CD4-positive, alpha-beta T cell treated with Interleukin-4 for 1 hour (primary cell): ENCODE measurements at places on chromosomes 1 and 21.

GRCh38 chr1:92944901-92945747, 16.1 kb downstream of the DIPK1A start:
- no peak for DNase-seq

- DNase-seq = peak; percentile 23
Measured at GRCh38 chr1:211738691-211739301, 63.4 kb upstream of the NEK2 start.

- peak; percentile 67 for DNase-seq
Measured at GRCh38 chr1:204992201-204992997, 50.6 kb upstream of the CNTN2 start.

GRCh38 chr1:13737398-13737797, 37.4 kb downstream of the PRDM2 start:
- DNase-seq = no peak

GRCh38 chr1:39500862-39501389, 9.5 kb downstream of the BMP8A start:
- DNase-seq = no peak

- DNase-seq = no peak
Measured at GRCh38 chr1:40268211-40268610, 10.2 kb downstream of the ZMPSTE24 start.

GRCh38 chr1:247218121-247218651, 37.7 kb upstream of the VN1R5 start:
- no peak for DNase-seq

DNA sequence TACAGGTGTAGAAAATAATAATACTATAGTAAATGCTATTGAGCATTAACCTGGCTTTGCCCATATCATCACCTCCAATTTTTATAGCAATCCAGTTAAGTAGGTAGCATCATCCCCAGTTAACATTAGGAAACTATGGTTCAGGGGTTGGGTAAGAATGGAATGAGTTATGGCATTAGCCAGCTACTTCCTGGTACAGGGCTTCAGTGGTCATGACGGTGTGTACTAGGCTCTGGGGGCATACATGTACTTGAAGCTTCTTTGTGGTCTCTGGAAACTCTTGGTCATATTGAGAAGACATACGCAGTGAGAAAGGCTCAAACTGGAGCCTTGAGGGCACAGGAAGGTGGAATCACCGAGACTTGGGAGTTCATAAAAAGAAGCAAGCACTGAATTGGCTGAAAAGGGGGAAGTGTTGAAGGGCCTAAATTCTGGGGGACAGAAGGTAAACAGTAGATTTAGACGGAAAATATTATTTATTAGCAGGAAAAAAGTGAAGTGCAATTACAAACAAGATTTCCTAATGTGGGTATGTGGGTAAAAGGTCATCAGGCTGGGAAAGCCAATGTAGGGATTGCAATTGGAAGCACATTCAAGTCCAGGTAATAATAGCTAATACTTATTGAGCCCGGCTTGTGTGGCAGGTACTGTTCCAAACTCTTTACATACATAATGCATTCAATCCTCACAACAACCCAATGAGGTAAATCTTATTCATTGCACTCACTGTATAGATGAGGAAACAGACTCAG, 114.2 kb upstream of the ATP1A1 start:
- DNase-seq = no peak

DNA sequence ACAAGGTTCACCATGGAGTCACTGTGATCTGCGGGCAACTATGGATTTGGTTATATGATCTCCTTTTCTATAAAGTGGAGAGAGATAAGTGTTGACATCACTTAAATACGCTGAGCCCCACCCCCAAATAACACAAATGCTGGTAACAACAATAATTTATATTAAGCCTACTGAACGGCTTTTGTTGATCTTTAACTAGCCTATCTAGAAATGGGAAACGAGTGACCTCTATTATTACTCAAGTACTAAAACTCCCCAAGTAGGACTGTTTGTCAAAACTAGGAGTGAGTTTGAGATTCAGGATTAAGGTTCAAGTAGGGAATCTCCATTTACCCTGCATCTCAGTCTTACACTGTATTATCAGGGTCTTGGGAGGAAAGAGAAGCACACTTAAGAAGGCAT, 52.2 kb downstream of the MAP3K7CL start:
- no peak for DNase-seq

DNA sequence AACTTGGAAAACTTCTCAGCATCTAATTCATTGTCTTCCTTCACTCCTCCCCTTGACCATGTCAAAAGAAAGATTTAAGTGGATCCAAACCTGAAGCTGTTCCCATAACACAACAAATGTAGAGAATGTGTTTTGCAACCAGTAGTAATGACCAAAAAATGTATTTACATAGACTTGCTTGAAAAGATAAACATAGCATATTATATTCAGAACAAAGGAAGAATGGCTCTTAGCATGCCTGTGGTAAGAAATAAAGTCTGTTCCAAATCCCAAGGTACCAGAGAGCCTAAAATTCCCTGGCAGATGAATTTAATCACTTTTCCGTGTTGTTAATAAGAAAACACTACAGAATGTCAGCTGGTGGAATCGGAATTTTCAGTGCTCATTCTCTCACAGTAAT, 36.8 kb downstream of the FMO3 start:
- no peak for DNase-seq

- DNase-seq = no peak
Measured at GRCh38 chr21:36073181-36073580, 3.4 kb downstream of the CBR1 start.

- no peak for DNase-seq
Measured at GRCh38 chr1:181985936-181986906, 75.3 kb downstream of the ZNF648 start.

DNA sequence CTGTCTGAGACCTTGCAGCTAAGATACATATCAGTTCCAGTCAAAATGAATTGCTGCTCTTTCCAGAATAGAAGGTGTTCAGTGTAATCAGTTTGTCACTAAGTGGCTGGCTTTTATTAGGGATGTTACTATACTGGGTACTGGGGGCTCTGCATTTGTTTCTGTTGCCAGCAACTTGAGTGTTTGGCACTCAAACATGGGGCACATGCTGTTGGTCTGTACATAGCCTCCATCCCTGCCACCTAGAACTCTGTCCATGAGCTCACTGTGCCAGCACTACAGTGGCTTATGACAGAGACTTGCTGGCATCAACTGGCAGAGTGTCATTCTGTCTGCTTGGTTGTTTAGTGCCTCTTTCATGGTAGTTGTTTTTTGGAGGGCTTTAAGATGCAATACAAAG, 45.1 kb downstream of the RGSL1 start:
- no peak for DNase-seq

- DNase-seq = no peak
Measured at GRCh38 chr1:168134132-168134531, 2.6 kb downstream of the GPR161 start.

GRCh38 chr1:41751804-41752513, 166.8 kb downstream of the HIVEP3 start:
- peak; percentile 72 for DNase-seq

GRCh38 chr1:198943484-198944187, 304.8 kb downstream of the PTPRC start:
- no peak for DNase-seq

DNA sequence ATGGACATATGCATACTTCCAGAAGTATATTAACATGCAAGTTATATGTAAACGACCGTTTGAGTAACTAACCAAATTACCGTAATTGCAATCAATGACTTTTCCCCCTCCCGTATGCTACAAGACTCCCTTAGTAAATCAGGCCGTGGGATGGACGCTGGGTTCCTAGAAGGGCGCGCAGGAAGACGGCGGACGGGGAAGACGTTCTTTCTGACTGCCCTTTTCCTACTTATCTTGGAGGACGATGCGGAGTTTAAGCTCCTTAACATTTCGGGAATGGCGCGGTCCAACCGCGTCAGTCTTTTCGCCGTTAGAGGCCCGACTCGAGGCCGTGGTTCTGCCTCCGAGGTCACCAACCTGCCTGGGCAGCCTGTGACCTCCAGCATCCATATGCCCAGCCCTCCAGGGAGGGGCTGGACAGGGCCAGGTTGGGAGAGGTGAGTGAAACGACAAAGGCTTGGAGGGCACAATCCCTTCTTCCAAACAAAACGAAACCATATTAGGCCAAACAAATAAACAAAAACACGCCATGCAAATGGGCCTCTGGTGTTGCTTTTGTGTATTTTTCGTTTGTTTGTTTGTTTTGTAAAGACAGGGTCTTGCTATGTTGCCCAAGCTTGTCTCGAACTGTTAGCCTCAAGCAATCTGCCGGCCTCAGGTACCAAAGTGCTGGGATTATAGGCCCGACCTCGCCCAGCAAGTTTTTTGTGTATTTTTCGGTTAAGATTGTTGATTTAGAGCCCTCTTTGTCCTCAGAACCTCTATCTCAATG, 873 bp upstream of the PI4KB start:
- no peak for DNase-seq

DNA sequence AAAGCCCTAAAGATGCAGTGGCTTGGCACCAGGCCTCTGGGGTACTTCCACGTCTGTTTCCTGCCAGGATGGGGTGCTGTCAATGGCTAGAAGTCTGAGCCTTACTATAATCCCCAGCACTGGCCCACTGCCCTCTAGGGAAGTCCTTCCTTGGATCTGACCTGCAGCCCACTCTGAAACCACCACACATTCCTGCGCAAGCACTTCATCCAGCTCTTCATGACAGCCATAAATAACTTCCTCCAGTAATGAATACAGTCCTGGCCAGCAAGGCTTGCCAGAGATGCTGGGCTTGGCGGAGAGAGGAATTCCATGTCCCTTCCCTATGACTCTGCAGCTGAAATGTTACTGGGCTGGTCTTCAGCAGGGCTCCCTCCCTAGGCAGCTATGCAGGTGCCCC, 32.6 kb downstream of the ALPL start:
- no peak for DNase-seq

- no peak for DNase-seq
Measured at GRCh38 chr1:17360272-17360956, 11.6 kb upstream of the PADI6 start.

GRCh38 chr1:212696721-212697331, 2.8 kb downstream of the BATF3 start:
- DNase-seq = no peak

- no peak for DNase-seq
Measured at GRCh38 chr1:82819234-82819633, 1018.5 kb downstream of the ADGRL2 start.

DNA sequence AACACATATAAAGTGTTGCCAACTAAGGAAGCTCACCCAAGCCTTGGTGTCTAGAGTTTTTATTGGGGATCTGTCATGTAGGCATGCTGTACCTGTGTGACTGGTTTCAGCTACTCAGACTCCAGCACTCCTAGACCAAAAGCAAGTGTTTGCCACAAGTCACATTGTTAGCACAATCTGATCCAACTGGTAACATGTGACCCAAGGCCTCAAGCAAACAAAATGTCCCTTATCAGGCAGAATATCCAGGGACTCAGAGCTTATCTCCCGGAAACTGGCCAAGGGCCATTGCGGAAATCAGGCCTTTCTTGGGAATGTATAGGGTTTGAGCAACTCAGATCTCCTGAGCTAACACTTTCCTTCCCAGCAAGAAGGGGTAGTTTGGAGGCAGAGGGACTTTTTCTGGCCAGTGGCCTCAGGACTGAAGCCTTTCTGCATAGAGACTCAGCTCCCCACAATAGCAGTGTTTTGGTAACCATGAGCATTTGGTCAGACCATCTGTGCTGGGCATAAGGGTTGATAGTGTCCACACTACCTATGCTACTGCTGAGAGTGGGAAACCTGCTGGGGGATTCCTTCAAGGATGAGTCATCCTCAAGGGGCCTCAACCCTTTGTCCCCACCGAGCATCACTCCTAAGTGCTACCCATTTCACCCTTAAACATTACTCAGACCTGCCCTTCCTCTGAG, 29.6 kb downstream of the NHLH2 start:
- no peak for DNase-seq

DNA sequence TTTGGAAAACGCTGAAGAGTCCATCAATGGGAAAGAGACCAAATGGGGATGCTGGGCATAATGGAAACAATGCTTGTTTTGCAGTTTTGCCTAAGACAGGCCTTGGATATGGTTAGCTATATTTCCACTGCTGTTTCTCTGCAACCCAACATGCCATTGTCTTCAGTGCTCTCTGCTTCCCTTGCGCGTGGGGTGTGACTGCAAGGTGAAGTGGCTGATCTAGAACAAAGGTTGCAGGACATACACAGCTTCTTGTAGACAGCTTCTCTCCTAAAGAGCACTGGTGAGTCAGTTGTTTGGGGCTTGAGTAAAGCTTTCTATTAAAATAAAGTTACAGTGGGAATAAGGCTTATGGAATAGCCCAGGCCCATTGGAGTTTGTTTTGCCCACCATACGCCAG, 33.0 kb downstream of the RUNX1 start:
- DNase-seq = no peak

DNA sequence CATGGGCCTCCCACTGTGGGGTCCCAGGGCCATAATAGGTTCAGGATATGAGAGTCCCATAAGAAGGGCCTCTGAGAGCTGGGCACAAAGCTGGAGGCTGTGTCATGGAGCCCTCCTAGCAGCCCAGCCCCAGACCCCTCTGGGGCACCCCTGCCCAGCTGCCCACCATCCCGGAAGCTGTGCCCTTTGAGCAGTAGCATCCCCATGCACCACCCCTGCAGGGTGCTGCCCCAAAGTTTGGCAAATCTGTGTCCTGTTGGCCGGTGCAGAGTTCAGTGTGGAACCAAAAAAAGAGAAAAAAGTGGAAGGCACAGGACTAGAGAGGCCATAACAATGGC, 17.6 kb downstream of the TNNT2 start:
- DNase-seq = no peak

GRCh38 chr1:43583058-43583457, 52.4 kb downstream of the PTPRF start:
- no peak for DNase-seq

- DNase-seq = no peak
Measured at GRCh38 chr1:63868268-63868781, 94.5 kb downstream of the ROR1 start.

- no peak for DNase-seq
Measured at GRCh38 chr1:45508295-45509151, 8.4 kb downstream of the MMACHC start.

DNA sequence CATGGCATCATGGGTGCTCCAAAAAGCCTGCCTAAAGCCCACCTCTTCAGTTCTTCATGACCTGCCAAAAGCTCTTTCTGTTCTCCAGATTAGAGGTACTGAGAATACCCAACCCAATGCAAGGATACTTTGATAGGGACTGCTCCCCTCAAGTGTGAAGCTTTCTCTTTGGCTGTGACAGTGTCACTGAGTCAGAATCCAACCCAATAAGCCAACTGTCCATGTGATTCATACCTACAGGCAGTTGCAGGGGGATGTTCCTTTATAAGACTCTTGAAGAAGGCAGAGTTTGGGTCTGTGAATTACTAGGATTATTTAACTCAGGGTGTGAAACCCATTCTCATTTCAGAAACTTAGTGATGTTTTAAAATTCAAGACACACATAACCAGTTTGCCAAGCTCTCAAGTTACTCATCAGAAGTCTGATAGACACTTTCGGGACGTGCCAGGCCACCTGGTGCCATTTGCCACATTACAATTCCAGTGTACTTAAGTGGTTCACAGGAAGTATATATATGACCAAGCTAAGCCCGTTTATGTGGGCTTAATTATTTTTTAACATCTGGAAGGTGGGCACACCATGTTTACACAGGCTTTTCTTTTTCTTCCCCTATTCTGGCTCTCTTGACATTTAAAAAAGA, 265.8 kb downstream of the NFIA start:
- no peak for DNase-seq
